ENCODE measurements at places on chromosomes 12 and 14. TPM values are rescaled to one million over a fixed set of nuclear protein-coding genes. Genes with fewer than 3 reads are reported as not detected.

DNA sequence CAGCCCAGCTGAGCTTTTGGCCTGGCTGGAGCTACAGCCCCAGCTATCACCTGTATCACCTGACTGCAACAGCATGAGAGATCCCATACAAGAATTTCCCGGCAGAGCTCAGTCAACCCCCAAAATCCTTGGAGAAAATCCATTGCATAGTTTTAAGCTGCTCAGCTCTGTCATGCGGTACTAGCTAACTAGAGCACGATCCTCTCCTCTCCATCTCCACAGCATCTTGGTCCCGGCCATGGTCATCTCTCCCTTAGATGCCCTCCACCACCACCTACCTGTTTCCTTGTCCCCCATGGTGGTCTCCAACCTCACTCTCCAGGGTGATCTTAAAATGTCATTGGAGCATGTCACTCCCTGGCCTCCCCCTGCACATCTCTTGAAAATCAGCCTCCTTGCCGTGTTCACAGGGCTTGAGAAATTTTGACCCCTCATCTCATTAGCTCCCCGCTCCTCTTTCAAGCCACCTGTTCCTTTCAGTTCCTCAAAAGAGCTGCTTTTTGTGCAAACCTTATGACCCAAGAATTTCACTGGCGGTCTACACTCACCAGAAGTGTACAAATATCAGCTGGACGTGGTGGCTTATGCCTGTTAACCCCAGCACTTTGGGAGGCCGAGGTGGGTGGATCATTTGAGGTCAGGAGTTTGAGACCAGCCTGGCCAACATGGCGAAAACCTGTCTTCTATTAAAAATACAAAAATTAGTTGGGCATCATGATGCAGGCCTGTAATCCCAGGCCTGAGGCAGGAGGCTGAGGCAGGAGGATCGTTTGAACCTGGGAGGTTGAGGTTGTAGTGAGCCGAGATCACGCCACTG lies 8.1 kb upstream of the CLMN start:
- H3K27ac ChIP-seq = no peak overlapping the region
- H3K36me3 ChIP-seq = no peaks in the 10 kb centered on the region
- no peak for DNase-seq

DNA sequence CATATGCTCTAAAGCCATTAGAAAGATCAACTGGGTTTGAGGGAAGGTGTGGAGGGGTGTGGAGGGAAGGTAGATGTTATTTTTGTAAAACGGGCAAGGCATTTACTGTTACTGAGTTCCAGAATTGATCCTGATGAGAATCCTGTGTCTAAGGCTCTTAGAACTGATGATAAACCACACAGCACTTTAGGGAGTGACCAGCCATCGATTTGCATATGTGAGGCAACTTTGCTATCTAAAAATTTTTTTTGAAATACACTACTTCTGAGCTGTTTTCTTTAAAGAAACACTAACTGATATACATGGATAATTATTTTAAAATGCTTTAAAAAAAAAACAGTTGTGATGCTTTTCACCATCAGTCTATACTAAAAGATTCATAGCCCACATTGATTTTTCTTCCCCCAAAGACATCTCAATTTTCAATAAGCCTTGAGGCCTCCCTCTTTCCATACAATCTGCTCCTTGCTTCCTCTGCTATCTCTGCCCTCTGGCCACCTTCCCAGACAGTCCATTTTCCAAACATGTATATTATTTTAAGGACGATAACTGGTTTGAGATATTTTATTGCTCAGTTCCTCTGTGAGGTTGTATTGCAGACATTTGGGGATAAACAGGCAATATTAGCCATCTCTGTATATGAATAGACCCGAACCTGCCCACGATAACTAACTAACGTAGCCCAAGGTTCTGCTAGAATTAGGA lies 265.9 kb downstream of the EFCAB11 start:
- H3K4me1 ChIP-seq = no peaks in the 10 kb centered on the region
- H3K27ac ChIP-seq = no peak overlapping the region
- no peaks in the 10 kb centered on the region for H3K27me3 ChIP-seq
- no peak for DNase-seq

DNA sequence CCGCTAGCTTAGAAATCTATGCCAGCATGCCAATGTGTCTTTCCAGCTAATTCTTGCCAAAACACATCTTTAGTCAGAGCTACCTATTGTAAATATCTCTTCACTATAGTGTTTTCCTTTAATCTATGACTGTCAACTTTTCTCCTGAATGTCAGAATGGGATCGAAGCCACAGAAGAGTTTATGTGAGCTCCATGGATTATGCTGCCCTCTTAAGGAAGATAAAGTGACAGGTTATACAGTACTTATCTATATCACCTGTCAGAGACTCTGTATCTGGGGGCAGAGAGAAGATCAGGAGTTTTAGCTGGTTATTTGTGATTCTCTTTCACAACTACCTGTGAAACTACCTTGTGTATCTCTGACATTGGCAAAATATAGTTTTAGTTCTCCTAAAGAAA lies 204.3 kb upstream of the SEL1L start:
- no peak overlapping the region for H3K27ac ChIP-seq
- H3K4me1 ChIP-seq = no peaks in the 10 kb centered on the region
- H3K4me3 ChIP-seq = no peak overlapping the region
- H3K36me3 ChIP-seq = no peaks in the 10 kb centered on the region
- no peaks in the 10 kb centered on the region for H3K27me3 ChIP-seq

DNA sequence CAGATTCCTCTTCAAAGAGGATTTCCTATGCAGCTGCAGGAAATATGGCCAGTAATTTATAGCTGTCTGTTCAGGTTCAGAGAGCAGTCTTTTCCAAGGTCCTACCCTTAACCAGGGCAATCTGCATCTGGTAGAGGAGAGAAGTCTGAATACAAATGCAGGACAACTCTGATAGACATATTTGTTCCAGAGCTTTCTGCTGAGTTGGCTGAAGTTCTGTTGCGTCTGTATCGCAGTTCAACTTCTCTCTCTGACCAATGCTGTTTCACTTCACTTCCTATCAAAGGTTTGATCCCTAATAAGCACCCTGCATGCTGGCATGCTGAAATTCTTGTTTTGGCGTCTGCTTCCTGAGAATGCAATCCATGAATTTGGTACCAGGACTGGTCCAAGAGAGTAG lies 14.0 kb upstream of the CCDC91 start:
- H3K27ac ChIP-seq = no peak overlapping the region
- 0 out of 3 replicates have a peak, but pooled peaks cover 3% of the 10 kb centered on the region for H3K27me3 ChIP-seq
- no peak for DNase-seq
- no peak overlapping the region for H3K4me3 ChIP-seq
- H3K36me3 ChIP-seq = no peaks in the 10 kb centered on the region
- H3K4me1 ChIP-seq = no peaks in the 10 kb centered on the region

DNA sequence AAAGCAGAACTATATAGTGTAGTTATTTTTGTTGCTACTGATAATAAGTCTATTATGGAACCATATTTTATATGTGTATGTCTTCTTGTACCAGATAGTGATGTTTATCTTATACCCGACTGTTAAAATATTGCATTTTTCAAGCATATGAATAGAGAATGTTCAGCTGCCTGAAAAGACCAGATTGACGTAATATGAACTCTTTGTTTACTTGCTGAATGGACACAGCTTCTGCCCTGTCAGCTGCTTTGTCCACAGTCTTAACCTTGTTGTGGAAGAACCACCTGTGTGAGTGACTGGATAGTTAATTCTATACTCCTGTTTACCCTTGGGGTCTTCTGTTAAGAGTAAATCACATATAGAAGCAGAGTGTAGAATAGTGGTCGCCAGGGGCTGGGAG lies 109.3 kb downstream of the LGR5 start:
- H3K27ac ChIP-seq = no peak overlapping the region
- H3K4me1 ChIP-seq = peaks cover 42% of the 10 kb centered on the region
- H3K36me3 ChIP-seq = peaks cover 6% of the 10 kb centered on the region
- no peak overlapping the region for H3K4me3 ChIP-seq
- no peak for DNase-seq
- no peaks in the 10 kb centered on the region for H3K27me3 ChIP-seq

GRCh38 chr12:27474344-27474743 lies 27.8 kb downstream of the SMCO2 start:
- no peaks in the 10 kb centered on the region for H3K36me3 ChIP-seq
- H3K4me1 ChIP-seq = no peaks in the 10 kb centered on the region
- no peak overlapping the region for H3K4me3 ChIP-seq

DNA sequence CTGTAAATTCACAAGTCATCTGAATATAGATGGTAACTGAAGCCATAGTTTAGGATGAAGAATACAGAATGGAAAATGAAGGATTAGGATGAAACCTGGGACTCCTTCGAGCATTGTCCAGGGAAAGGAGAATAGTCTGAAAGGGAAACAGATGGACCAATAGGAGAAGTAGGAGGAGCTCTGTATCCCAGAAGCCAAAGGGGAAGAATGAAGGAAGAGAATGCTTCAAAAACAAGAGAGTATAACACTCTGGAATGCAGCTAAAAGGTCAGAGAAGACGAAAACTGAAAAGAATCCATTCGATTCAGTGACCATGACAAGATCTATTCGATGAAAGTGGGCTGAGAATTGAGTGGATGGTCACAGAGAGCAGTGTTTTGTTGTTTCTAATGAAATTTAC lies 1.0 kb downstream of the GMFB start:
- H3K4me1 ChIP-seq = peaks cover 65% of the 10 kb centered on the region
- no peaks in the 10 kb centered on the region for H3K27me3 ChIP-seq
- DNase-seq = no peak
- no peaks in the 10 kb centered on the region for H3K36me3 ChIP-seq
- peak overlapping the region; percentile 90 for H3K4me3 ChIP-seq
- H3K27ac ChIP-seq = peak overlapping the region; percentile 94

DNA sequence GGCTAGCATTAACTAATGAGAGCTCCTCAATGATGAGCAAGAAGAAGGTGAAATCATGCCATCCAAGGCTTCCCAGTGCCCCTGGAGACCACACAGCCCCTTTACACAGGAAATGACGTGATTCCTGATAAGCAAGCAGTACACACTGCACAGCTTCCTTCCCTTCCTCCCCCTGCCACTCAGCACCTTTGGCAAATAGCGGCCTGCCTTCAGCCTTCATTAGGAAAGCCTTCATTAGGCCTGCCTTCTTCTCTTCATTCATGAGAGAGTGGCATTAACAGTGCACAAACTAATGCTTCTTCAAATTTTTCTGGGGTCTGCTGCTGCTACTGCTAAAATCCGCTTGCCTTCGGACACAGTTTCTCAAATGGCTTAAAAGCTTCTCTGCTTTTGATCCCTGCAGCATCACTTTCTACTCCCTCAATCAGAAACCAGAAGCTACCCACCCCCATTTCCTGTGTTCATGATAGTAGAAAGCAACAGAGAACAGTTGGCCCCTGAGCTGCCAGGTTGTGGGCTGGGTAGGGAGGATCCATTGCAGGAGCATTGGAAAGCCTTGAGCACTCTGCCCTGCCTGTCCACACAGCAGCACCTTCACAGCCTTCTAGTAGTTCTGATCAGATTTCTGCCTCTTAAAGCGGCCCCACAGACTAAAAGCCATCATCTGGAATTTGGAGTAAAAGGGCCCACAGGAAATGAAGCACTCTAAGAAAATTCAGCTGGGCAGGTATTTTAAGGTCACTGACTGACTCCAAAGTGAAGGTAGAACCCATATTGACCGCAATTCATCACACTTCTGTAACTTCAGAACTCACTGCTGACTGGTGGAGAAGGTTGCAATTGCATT lies 103.8 kb upstream of the ETV6 start:
- H3K36me3 ChIP-seq = no peaks in the 10 kb centered on the region
- H3K27ac ChIP-seq = no peak overlapping the region
- no peaks in the 10 kb centered on the region for H3K27me3 ChIP-seq
- DNase-seq = no peak
- no peak overlapping the region for H3K4me3 ChIP-seq

DNA sequence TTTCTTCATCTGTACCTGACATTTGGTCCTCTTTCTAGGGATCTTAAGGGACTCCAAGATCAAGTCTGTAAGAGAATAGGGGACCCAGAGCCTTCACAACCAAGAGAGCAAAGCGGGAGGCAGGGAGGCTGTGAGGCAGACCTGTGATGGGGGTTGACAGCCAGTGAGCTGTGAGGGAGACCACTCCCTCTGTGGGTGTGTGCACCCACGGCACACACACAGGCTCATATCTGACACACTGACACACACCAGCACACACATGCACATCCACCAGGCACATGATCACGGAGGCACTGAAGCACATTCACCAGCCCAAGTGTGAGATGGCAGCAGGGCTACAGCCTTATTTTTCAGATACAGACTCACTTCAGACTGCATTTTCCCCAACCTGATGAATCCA lies 55.2 kb downstream of the SPTB start:
- H3K36me3 ChIP-seq = no peaks in the 10 kb centered on the region
- peaks cover 10% of the 10 kb centered on the region for H3K27me3 ChIP-seq
- no peak overlapping the region for H3K27ac ChIP-seq
- peaks cover 16% of the 10 kb centered on the region for H3K4me1 ChIP-seq
- no peak for DNase-seq

GRCh38 chr12:18886962-18887361 lies 149.0 kb downstream of the CAPZA3 start:
- H3K4me1 ChIP-seq = no peaks in the 10 kb centered on the region
- H3K36me3 ChIP-seq = no peaks in the 10 kb centered on the region
- H3K27ac ChIP-seq = no peak overlapping the region
- no peak overlapping the region for H3K4me3 ChIP-seq

GRCh38 chr14:54673193-54674045 lies 106.5 kb downstream of the SAMD4A start:
- peaks cover 35% of the 10 kb centered on the region for H3K4me1 ChIP-seq
- no peak overlapping the region for H3K27ac ChIP-seq
- H3K36me3 ChIP-seq = peaks cover 1% of the 10 kb centered on the region
- DNase-seq = no peak
- no peak overlapping the region for H3K4me3 ChIP-seq

GRCh38 chr12:101243074-101243473 lies 33.0 kb upstream of the SLC5A8 start:
- no peaks in the 10 kb centered on the region for H3K4me1 ChIP-seq
- no peak overlapping the region for H3K27ac ChIP-seq
- H3K27me3 ChIP-seq = no peaks in the 10 kb centered on the region
- H3K4me3 ChIP-seq = no peak overlapping the region

ZFC3H1 gene
- 17.1 TPM for total RNA-seq

AMN gene
- 8.2 TPM for total RNA-seq

TIGAR gene
- total RNA-seq = 41.3 TPM

LMNTD1 gene
- not detected for total RNA-seq
